Putamen (tissue), 1 donor: ENCODE measurements at places on chromosomes 1 and 21.

- no peak for DNase-seq
These were observed 4.0 kb downstream of the CLIC4 start for GRCh38 chr1:24749252-24749651.

DNA sequence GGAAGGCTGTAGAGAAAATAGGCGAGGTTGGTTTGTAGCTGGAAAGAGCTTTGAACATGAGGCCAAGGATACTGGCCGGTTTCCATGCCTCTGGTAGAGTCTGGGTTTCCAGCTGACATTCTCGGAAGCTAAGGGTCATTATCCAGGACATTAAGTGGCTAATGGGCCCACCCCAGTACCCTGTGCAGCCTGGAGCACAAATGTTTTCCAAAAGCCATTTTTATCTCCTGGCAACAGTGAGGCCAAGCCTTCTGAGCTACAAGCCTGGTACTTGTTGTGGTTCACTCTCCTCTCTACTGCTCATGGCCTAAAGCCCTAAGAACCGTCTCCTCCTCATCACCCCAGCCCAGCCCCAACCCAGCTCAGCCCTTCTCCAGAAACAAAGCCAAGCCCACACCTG lies 122.9 kb downstream of the DMRTA2 start:
- DNase-seq, result no peak

- no peak for DNase-seq
These were observed 75.7 kb upstream of the C1orf87 start for GRCh38 chr1:60149251-60149650.

DNA sequence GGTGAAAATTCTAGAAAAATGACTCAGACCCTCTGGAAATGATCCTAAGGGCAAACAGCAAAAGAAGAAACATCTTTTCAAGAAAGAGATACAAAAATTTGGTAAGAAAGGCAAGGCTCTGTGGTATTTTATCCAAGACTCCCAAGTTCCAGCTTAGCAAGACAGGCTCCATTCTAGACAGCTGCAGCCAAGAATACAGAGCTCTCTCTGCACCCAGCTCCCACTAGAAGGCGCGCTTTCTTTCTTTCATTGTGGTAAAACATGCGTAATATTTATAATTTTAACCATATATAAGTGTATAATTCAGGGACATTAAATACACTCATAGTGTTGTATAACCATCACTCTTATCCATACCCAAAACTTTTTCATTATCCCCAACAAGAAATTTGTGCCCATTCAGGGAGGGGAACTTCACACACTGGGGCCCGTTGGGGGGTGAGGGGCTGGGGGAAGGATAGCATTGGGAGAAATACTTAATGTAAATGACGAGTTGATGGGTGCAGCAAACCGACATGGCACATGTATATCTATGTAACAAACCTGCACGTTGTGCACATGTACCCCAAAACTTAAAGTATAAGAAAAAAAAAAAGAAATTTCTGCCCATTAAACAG lies 2.2 kb upstream of the HFM1 start:
- no peak for DNase-seq

DNA sequence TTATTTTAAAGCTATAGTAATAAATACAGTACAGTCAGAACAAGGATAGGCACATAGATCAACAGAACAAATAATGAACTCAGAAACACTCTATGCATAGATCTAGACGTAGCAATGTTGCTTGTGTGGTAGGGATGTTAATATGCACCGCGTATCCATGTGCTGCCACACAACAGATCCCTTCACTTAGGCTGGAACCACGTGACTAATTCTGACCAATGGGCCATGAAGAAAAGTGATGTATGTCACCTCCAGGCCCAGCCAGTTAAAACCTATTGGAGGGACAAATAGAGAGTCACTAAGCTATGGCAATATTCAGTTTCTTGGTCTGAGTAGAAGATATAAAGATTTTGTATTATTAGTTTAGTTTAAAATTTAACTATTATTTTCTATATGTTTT lies 91.4 kb downstream of the ADAMTS1 start:
- no peak for DNase-seq

- no peak for DNase-seq
These were observed 177.7 kb upstream of the HP1BP3 start for GRCh38 chr1:20964540-20965484.

GRCh38 chr1:71072273-71072672 lies 8.6 kb downstream of the ZRANB2 start:
- no peak for DNase-seq

GRCh38 chr1:78006521-78006920 lies 1.8 kb downstream of the DNAJB4 start:
- no peak for DNase-seq

DNA sequence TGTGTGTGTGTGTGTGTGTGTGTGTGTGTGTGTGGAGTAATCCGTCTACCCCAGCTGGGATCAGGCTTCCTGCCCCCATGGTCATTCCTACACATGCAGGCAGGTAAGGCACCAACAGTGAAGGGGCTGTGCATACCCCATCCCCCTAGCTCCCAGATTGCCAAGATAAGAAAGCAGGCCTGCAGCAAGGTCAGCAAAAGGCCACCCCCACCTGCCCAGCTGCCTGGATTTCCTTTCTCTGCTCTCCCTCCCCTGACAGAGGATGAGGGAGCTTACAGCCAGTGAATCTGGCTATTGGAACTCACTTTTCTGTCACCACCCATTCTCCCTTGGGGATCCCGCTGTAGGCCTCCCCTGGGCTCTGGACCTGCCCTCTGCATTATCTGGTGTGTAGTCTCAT lies 7.9 kb downstream of the ALX3 start:
- DNase-seq, result no peak

DNA sequence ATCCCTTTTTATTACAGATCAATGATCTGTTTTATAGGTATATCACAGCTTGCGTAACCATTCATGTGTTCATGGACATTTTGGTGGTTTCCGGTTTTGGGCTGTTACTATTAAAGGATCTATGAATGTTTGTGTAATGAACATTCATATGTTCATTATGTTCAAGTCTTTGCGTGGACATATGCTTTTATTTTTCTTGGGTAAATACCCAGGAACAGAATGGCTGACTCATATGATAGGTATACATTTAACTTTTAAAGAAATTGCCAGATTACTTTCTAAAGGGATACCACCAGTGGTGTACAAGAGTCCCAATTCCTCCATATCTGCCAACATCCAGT lies 73.7 kb downstream of the SPATA46 start:
- DNase-seq, result no peak

DNA sequence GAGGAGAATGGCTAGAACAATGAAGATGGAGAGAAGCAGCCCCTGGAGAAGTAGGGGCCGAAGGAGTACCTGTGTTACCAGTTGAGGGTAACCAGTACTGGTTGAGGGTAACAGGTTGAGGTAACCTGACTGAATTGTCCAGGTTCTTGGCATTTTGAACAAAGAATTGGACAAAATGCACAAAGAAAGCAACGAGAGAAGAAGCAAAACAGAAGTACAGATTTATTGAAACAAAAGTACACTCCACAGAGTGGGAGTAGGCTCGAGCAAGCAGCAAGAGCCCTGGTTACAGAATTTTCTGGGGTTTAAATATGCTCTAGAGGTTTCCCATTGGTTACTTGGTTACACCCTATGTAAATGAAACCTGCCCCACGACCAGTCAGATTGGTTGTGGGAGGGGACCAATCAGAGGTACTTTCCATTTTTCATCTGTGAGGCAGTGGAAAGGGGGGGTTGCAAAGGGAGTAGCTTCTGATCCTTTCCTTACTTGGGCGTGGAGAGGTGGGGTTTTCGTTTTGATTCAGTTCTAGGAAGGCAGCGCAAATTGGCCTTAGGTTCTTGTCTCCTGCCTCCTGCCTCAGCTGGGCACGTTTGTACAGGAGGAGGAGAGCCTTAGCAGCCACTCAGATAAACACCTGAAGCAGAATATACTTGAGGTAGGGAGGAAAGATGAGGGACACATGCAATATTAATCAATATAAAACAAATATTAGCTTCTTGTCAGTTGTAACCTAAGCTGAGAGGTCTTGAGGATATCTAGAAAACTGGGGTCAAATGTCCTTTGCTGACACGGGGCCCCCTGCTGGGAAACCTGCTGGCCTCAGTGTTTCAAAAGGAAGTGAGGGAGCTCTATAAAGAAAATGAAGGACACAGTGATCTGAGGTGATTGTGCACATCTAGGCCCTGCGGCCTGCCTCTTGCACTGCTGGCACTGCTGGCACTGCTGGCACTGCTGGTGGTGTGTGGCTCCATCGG lies 14.3 kb upstream of the LSM10 start:
- peak; percentile 40 for DNase-seq

GRCh38 chr1:179950651-179951050 lies 4.0 kb upstream of the CEP350 start:
- DNase-seq, result no peak

GRCh38 chr1:184836934-184837895 lies 82.6 kb upstream of the EDEM3 start:
- no peak for DNase-seq

GRCh38 chr1:150829751-150830150 lies 21.7 kb upstream of the CTSK start:
- no peak for DNase-seq

DNA sequence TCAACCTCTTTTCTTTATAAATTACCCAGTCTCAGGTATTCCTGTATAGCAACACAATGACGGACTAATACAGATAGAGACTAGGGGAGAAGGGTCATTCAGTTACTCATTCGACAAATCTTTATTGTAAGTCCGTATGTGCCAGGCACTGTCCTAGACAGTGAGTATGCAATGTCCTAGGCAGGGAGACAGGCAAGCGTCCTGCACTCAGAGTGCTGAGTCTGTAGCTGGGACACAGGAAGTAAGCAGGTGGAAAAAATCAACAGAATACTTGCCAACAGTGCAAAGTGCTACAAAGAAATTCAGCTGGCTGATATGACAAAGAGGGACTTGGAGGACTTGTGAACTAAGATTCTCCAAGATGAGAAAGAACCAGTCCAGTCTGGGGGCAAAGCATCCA lies 92.2 kb upstream of the ZBTB40 start:
- DNase-seq, result no peak

DNA sequence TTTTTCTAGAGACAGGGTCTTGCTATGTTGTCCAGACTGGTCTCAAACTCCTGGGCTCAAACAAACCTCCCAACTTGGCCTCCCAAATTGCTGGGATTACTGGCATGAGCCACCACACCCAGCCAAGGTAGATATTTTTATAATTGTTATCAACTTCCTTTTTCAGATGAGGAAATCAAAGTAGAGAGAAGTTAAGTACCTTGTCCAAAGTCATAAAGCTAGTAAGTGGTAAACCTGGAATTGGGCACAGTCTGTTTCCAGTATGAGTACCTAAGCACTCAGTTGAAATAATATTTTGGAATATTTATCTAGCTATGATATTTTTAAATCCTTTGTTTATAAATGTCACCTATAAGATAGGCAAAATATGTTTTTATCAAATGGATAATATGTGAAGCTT lies 22.3 kb upstream of the PLEKHO1 start:
- DNase-seq, result no peak

GRCh38 chr21:28793043-28793442 lies 199.6 kb downstream of the LTN1 start:
- DNase-seq, result no peak

DNA sequence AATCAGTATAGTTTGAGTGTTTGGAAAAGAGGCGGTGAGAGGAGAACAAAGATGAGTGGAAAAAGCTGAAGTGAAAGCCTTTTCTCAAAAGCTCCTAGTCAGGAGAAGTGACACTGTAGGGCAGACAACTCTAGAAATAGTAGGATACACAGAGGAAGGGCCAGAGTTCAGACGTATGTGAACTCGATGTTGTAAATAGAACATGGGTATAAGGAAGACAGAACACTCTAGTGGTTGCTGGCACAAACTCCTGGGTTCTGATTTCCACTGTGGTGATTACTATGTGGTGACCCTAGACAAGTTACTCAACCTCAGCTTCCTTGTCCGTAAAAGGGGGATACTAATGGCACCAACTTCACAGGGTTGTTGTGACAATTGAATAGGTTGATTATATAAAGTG lies 30.2 kb upstream of the MGST3 start:
- DNase-seq, result peak; percentile 16

- DNase-seq, result no peak
These were observed 659.1 kb downstream of the MRPL39 start for GRCh38 chr21:24948186-24948585.

DNA sequence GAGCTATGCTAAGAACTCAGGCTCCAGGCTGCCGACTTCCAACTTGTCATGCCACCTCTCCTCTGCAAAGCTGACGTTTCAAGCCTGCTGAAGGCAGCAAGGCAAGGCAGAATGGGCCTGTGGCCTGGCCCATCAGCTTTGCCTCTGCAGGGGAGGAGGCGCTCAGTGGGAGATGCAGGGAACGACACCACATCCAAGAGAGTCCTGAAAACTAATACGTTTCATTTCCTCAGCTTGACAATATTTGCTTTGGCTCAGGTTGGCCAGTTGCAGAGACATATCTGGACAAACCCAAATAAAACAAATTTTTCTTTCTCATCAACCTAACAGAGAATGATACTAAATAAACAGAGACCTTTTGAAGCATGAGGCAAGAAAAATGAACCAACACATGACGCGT lies 35.3 kb downstream of the BEND5 start:
- no peak for DNase-seq

DNA sequence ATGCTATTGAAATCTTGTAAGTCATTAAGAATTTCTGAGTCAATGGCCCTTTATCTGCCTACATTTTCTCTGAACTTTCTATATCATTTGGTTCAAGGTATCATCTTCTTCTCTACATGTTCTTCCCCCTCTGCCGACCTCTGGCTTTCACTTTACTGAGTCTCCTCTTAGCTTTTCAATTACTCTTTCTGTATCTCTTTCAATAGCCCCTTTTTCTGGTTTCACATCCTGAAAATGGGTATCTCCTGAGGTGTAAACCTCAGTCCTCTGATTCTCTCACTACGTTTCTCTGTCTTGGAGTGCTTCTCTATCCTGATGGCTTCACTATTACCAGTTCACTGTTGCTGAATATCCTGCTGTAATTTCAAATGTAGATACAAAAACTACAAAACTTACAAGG lies 98.9 kb downstream of the LYST start:
- no peak for DNase-seq

- DNase-seq, result peak; percentile 57
These were observed 19.5 kb downstream of the XKR8 start for GRCh38 chr1:27979151-27979858.

DNA sequence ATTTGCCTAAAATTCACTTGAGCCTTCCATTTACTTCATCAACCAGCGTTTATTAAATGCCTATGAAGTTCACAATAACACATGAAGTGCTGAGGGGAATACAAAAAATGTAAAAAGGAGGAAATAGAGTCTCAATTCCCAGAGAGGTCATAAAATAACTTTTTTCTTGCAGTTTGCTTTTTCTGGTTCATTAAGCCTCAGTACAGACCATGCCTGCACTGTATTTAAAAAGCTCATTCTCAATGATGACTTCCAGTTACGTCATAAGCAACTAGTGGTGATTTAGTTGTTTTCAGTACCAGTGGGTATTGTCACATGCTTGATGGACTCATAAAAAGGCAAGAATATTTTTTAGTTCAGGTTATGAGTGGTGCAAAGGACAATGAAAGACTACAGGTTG lies 160.1 kb upstream of the UBE2U start:
- no peak for DNase-seq
